Hepatocyte (in vitro differentiated cells): ENCODE measurements at places on chromosomes 7 and 10. TPM values are rescaled to one million over a fixed set of nuclear protein-coding genes. Genes with fewer than 3 reads are reported as not detected.

LRRN3 gene
- total RNA-seq: 6.8 and 8.1 TPM in 2 replicates

ZNHIT1 gene
- 105 and 110 TPM in 2 replicates for total RNA-seq

CCL24 gene
- not detected in 2 replicates for total RNA-seq

CALML5 gene
- not detected in 2 replicates for total RNA-seq

SERPINE1 gene
- total RNA-seq: 81.8 and 98.2 TPM in 2 replicates

- no peaks in the 10 kb centered on the region for H3K27me3 ChIP-seq
- no peak for DNase-seq
- no peaks in the 10 kb centered on the region for H3K4me1 ChIP-seq
Measured at GRCh38 chr10:114024876-114025610, 18.6 kb upstream of the ADRB1 start.

DNA sequence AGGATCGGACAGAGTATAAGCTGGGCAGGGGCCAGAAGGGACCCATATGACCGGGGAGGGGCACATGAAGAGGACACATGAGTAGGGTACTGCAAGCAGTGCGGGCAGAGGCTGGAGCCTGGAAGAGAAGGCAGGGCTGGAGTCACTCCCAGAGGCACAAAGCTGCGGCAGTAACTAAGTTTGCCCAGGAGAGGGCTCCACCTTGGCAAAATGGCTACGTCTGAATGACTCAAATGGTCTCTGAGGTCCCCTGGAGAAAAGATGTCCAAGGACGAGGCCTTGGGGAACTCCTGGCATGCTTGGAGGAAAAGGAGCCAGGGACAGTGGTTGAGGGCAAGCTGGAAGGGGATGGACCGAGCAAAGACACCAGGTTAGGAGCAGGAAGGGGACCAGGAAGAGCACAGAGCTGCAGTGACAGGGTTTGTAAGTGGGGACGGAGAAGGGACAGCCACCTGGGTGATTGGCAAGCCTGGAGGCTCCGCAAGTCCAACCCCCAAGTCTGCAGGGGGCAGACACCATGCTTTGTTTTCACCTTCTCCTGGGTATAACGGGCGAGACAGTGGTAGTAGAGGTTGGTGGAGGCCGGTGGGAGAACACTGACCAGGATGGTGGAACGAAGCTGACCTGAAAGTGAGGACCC lies 43.1 kb upstream of the LBX1 start:
- H3K4me3 ChIP-seq: no peak overlapping the region
- DNase-seq: peak; percentile 73
- H3K4me1 ChIP-seq: no peaks in the 10 kb centered on the region
- no peak overlapping the region for H3K27ac ChIP-seq
- peaks cover 18% of the 10 kb centered on the region for H3K27me3 ChIP-seq
- no peaks in the 10 kb centered on the region for H3K36me3 ChIP-seq

- no peaks in the 10 kb centered on the region for H3K27me3 ChIP-seq
- no peaks in the 10 kb centered on the region for H3K4me1 ChIP-seq
- no peaks in the 10 kb centered on the region for H3K36me3 ChIP-seq
- no peak for DNase-seq
- H3K27ac ChIP-seq: no peak overlapping the region
- no peak overlapping the region for H3K4me3 ChIP-seq
Measured at GRCh38 chr10:131077031-131077430, 234.5 kb downstream of the TCERG1L start.

- H3K36me3 ChIP-seq: no peaks in the 10 kb centered on the region
- H3K27me3 ChIP-seq: peaks cover 13% of the 10 kb centered on the region
- no peak overlapping the region for H3K4me3 ChIP-seq
- no peak overlapping the region for H3K27ac ChIP-seq
- peak; percentile 64 for DNase-seq
- H3K4me1 ChIP-seq: no peaks in the 10 kb centered on the region
Measured at GRCh38 chr10:43282881-43283280, 16.0 kb upstream of the RASGEF1A start.

GRCh38 chr10:75392744-75393143 lies 8.8 kb downstream of the ZNF503 start:
- H3K27me3 ChIP-seq: no peaks in the 10 kb centered on the region
- H3K4me3 ChIP-seq: no peak overlapping the region
- no peaks in the 10 kb centered on the region for H3K36me3 ChIP-seq
- DNase-seq: no peak
- H3K27ac ChIP-seq: no peak overlapping the region

DNA sequence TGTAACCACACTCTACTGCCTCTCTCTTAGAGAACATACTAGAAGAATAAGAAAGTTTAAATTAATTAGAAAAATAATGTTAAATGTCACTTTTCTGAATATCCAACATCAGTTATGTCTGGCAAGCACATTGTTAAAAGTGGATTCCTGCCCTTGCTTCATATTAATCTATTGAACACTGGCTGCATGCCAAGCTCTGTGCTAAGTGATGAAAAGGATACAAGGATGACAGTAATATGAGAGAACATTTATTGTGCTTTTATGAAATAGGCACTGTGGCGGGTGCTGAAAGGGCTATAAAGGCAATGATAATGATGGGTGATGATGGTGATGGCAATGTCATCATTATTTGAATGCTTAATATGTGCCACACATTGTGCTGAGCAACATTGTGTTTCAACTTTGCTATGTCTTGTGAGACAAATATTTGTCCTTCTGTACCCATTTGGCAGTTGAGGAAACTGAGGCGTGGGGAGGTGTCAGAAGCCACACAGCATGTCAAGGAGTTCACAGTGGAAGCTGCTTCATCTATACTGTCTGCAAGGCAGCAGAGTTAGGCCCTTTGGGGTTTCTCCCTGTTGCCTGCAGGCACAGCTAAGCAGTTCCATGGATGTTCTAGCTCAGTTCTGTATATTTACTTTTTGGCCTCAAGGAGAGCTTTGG lies 64.2 kb upstream of the RAPGEF5 start:
- no peaks in the 10 kb centered on the region for H3K4me1 ChIP-seq
- DNase-seq: no peak
- no peaks in the 10 kb centered on the region for H3K27me3 ChIP-seq

DNA sequence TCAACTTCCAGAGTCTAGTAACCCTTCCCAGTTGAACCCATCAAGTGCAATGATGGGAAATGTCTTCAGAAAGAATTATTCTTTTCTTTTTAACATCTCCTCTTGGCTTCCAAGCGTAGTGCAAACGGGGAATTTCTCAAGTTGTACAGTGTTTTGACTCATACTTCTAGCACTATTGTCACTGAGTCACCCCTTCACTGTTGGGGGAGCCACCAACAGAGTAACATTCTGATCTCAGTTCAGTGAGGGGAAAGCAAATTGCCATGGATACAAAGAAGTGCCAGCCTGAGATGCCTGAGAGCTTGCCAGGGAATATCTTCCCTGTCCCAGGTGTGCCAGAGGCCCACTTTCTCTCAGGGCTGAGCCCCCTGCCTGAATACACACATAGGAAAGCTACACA lies 31.0 kb downstream of the CYP3A5 start:
- no peak for DNase-seq
- H3K36me3 ChIP-seq: no peaks in the 10 kb centered on the region
- no peaks in the 10 kb centered on the region for H3K4me1 ChIP-seq
- no peak overlapping the region for H3K4me3 ChIP-seq
- H3K27me3 ChIP-seq: no peaks in the 10 kb centered on the region

DNA sequence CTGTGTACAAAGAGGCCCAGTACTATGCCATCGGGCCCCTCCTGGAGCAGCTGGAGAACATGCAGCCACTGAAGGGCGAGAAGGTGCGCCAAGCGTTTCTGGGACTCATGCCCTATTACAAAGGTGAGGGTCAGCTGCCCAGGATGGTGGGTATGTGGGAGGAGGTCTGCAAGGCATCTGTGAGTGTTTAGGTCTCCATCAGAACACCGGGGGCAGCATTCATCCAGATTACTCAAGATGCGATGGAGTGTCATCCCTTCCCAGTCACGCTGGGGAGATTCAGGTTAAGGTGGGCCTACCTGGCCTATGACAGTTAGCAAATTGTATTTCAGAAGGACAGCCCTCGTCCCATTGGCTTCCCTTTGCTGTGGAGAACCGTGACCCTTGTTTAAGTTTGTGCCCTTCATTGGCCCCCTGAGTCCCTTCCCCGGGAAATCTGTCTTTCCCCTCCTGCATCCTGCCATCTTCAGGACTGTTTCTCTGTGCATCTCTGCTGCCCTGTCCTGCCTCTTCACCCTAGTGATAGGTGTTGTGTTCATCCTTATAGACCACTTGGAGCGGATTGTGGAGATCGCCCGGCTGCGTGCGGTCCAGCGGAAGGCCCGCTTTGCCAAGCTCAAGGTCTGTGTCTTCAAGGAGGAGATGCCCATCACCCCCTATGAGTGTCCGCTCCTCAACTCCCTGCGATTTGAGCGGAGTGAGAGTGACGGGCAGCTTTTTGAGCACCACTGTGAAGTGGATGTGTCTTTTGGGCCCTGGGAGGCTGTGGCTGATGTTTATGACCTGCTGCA lies 9.8 kb downstream of the KCTD7 start:
- DNase-seq: no peak
- H3K27ac ChIP-seq: no peak overlapping the region
- H3K4me1 ChIP-seq: peaks cover 21% of the 10 kb centered on the region
- no peak overlapping the region for H3K4me3 ChIP-seq
- H3K27me3 ChIP-seq: no peaks in the 10 kb centered on the region

GRCh38 chr7:42174391-42174912 lies 62.6 kb downstream of the GLI3 start:
- H3K36me3 ChIP-seq: no peaks in the 10 kb centered on the region
- peaks cover 20% of the 10 kb centered on the region for H3K4me1 ChIP-seq
- no peaks in the 10 kb centered on the region for H3K27me3 ChIP-seq
- no peak overlapping the region for H3K4me3 ChIP-seq
- no peak for DNase-seq

DNA sequence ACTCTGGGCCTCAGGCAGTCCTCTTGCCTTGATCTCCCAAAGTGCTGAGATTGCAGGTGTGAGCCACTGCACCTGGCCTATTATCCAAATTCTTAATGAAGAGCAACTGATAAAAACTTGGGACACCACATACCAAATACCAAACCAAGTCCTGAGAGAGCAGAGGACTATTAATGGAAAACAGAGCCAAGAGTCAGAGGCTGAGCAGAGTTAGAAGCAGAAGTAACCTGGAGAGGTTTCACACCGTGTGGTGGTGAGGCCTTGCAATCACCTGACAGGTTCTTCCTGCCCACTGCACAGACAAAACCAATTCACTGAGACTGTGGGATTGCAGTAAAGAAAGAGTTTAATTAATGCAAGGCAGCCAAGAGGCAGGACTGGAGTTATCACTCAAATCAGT lies 16.0 kb downstream of the SSMEM1 start:
- H3K36me3 ChIP-seq: no peaks in the 10 kb centered on the region
- no peak overlapping the region for H3K27ac ChIP-seq
- no peak for DNase-seq
- H3K4me1 ChIP-seq: peaks cover 14% of the 10 kb centered on the region
- no peak overlapping the region for H3K4me3 ChIP-seq

DNA sequence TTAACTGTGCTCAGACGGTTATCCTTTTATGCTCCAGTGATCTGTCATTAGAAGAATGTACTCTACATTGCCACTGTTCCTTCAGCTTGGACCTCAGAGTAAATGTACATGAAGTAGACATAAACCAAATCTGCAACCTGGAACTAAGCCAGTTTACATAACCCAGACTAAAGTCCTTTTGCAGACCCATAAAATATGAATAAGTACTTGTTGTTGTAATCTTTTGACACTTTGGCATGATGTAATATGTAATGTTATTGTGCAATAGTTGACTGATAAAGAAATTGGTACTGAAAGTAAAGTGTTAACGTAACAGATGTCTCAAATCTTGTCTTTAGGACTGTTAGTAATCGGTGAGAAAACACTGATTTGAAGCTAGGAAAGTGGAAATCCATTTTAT lies 115.8 kb upstream of the SORCS1 start:
- peaks cover 6% of the 10 kb centered on the region for H3K4me1 ChIP-seq
- no peaks in the 10 kb centered on the region for H3K27me3 ChIP-seq
- H3K27ac ChIP-seq: no peak overlapping the region
- H3K4me3 ChIP-seq: no peak overlapping the region

DNA sequence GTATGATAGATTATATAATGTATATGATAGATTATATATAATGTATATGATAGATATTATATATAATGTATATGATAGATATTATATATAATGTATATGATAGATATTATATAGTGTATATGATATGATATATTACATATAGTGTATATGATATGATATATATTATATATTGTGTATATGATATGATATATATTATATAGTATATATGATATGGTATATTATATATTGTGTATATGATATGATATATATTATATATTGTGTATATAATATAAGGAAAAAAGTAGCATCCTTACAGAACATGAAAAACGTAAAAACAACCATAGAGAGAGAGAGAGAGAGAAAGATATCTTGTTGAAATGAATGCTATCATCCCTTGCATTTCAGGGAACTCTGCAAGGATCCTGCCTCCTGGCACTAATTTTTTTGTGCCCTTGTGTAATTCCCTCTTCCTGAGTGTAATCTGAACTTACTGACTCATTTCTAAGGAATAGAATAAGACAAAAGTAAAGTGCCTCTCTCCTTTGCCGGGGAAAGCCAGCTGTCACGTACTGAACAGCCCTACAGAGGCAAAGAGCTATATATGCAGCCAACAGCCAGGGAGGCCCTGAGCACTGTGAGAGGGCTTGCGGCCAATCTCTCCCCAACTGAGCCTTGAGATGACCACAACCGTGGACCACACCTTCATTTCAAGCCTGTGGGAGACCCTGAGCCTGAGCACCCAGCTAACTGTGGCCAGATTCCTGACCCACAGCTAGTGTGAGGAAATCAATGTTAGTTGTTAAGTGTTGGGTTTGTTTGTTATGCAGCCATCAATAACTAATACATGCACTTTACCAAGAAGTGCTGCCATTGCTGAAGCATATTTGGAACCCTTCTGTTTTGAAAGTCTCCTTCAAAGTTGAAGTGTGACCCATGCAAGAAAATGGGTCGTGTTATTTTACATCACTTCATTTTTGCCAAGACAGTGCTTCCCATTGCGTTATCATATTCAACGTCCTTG lies 61.1 kb upstream of the EZH2 start:
- H3K36me3 ChIP-seq: no peaks in the 10 kb centered on the region
- no peaks in the 10 kb centered on the region for H3K27me3 ChIP-seq
- H3K27ac ChIP-seq: no peak overlapping the region
- no peak overlapping the region for H3K4me3 ChIP-seq

DNA sequence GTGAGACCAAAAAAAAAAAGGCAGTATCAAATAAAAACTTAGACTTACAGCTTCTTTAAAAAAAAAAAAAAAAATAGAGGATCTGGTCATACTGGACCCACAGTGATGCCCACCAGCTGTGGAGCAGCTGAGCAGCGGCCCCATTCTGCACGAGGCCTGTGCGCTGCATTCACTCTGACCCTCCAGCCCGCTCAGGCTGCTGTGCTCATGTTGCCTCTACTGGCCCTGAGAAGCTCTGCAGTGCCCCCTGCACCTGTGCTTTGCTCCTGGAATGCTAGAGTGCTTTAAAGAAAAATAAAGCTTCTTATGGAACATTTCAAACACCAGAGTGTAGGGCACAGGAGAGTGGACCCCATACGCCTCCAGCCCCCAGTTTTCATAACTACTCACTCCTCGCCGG lies 33.2 kb downstream of the TMEM120A start:
- H3K27ac ChIP-seq: no peak overlapping the region
- H3K4me1 ChIP-seq: peaks cover 22% of the 10 kb centered on the region
- DNase-seq: no peak
- H3K36me3 ChIP-seq: no peaks in the 10 kb centered on the region
- H3K27me3 ChIP-seq: no peaks in the 10 kb centered on the region
